ENCODE measurements at places on chromosomes 16 and 17. TPM values are rescaled to one million over a fixed set of nuclear protein-coding genes. Genes with fewer than 3 reads are reported as not detected.

DNA sequence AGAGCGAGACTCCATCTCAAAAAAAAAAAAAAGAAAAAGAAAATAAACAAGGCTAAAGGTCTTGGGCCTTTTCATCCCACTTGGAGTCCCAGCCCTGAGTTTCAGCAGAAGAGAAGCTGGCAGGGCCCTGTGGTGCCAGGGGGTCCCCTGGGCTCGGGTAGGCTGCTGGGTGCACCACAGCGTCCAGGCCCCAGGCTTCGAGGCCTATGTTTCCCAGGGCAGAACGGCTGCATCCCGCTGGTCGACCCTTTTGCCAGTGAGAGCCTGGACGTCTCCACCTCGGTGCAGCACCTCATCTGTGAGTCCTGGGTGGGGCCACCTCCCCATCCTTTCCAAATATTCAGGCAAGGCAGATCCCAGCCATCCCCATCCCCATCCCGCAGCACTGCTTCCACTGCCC, 2.2 kb downstream of the TMEM235 start:
- H3K4me1 ChIP-seq = peaks cover 18% of the 10 kb centered on the region
- DNase-seq = no peak
- no peak overlapping the region for H3K4me3 ChIP-seq
- no peaks in the 10 kb centered on the region for H3K36me3 ChIP-seq

AIPL1 gene
- not detected for total RNA-seq

DNA sequence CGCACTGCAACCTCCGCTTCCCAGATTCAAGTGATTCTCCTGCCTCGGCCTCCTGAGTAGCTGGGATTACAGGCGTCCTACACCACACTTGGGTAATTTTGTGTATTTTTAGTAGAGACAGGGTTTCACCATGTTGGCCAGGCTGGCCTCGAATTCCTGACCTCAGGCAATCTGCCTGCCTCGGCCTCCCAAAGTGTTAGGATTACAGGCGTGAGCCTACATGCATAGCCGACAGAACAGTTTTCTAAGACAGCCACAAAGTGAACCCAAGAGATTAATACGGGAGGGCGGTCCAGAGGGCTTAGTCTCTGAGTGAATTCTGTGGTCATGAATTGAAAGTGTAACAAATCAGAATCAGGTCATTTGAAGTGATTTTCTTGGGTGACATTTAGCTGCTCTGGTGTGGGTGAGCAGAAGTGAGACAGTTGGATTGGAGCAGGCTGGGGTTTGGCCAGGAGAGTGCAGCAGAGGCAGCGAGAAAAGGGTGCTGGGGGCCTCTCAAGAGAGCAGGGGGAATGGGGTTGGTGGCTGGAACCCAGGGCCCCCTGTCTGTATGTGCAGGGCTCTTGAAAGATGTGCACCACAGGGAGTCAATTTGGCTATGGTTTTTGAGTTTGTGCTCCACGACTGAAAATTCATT, 231.4 kb upstream of the WSCD1 start:
- H3K4me3 ChIP-seq = no peak overlapping the region
- peak; percentile 90 for DNase-seq
- no peaks in the 10 kb centered on the region for H3K4me1 ChIP-seq
- no peaks in the 10 kb centered on the region for H3K36me3 ChIP-seq
- peaks cover 8% of the 10 kb centered on the region for H3K27me3 ChIP-seq
- H3K27ac ChIP-seq = no peak overlapping the region

- H3K36me3 ChIP-seq = no peaks in the 10 kb centered on the region
- no peak overlapping the region for H3K4me3 ChIP-seq
- H3K4me1 ChIP-seq = no peaks in the 10 kb centered on the region
- no peak for DNase-seq
- H3K27ac ChIP-seq = no peak overlapping the region
Measured at GRCh38 chr16:55082591-55082976, 151.9 kb downstream of the IRX5 start.

GRCh38 chr16:77496934-77497333, 62.1 kb upstream of the ADAMTS18 start:
- no peak for DNase-seq
- no peaks in the 10 kb centered on the region for H3K36me3 ChIP-seq
- H3K4me1 ChIP-seq = peaks cover 3% of the 10 kb centered on the region

DNA sequence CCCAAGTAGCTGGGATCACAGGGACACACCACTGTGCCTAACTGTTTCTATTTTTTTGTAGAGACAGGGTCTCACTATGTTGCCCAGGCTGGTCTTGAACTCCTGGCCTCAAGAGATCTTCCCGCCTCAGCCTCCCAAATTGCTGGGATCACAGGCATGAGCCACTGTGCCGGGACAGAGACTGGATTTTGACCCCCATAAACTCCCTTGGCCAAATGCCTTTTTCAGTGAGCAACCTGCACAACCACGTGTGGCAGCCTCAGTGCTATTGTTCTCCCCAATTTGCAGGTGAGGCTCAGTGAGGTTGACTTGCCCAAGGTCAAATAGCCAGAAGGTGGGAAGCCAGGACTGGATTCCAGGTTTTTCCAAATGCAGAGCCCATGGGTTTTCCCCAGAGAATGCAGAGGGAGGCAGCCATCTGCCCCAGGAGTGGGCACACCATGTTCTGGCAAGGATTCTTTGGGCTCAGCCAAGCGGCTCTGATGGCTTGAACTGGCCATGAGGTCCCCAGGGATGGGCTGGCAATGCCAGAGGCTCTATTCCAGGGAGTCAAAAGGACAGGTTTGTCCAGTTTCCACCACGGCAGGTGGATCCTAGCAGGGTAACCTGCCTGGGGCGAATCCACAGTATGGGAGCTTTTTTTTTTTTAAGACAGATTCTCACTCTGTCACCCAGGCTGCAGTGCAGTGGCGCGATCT, 1.8 kb downstream of the IL27 start:
- no peaks in the 10 kb centered on the region for H3K4me1 ChIP-seq
- H3K27me3 ChIP-seq = no peaks in the 10 kb centered on the region
- no peaks in the 10 kb centered on the region for H3K36me3 ChIP-seq
- no peak overlapping the region for H3K27ac ChIP-seq
- no peak overlapping the region for H3K4me3 ChIP-seq

NACA2 gene
- total RNA-seq = not detected

- no peak overlapping the region for H3K4me3 ChIP-seq
- H3K27me3 ChIP-seq = no peaks in the 10 kb centered on the region
- H3K36me3 ChIP-seq = no peaks in the 10 kb centered on the region
Measured at GRCh38 chr17:40963838-40964237, 2.9 kb downstream of the KRT39 start.

GRCh38 chr16:84647828-84648594, at the start of gene KLHL36:
Gene KLHL36 (plus strand): TSS chr16:84648511. CDS start chr16:84650868, 2,357 bp downstream.
- no peaks in the 10 kb centered on the region for H3K27me3 ChIP-seq
- H3K4me3 ChIP-seq = peak within 1 kb of the TSS; percentile 78
- H3K36me3 ChIP-seq = peaks cover 17% of the 10 kb centered on the region
- H3K27ac ChIP-seq = peak within 1 kb of the TSS; percentile 84

- H3K4me1 ChIP-seq = peaks cover 35% of the 10 kb centered on the region
- peaks cover 13% of the 10 kb centered on the region for H3K36me3 ChIP-seq
- H3K4me3 ChIP-seq = peak within 1 kb of the TSS; percentile 83
- DNase-seq = no peak
Measured at GRCh38 chr16:30526137-30526822, at the start of gene ZNF768. Gene ZNF768 (minus strand): TSS chr16:30526566. CDS start chr16:30526413, 153 bp downstream.

MMD gene
- total RNA-seq = 43.9 TPM

DNA sequence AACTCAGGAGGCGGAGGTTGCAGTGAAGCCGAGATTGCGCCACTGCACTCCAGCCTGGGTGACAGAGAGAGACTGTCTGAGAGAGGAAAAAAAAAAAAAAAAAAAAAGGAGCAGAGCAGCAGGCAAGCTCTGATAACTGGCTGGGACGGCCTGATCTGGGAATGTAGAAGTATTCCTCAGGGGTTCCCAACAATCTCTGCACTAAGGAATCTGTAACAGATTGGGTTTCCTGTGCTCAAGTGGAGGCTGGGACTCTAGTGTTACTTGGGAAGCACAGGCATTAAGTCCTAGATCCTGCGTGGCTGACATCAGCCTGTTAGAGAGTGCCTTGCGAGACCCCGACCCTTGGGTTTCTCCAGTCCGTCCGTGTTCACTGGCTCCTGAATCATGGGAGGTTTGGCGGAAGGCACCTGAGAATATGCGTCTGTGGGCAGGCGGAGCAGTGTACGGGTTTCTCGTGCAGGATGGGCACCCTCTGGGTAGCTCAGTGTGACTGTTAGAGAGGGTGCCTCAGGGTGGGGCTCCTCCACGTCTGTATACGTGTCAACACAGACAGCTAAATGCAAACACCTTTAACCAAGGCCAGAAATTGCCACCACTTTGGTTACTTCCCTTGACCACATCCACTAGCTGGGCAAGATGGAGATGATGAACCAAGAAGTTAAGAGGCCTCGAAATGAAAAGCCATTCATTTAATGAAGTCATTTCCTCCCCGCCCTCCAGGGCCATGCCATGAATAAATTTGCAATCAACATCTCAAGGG, 174.9 kb upstream of the RPL38 start:
- H3K27ac ChIP-seq = no peak overlapping the region
- no peaks in the 10 kb centered on the region for H3K4me1 ChIP-seq
- DNase-seq = no peak
- H3K4me3 ChIP-seq = no peak overlapping the region
- H3K27me3 ChIP-seq = peaks cover 52% of the 10 kb centered on the region
- H3K36me3 ChIP-seq = no peaks in the 10 kb centered on the region
